Thoracic aorta (tissue), 2 donors: ENCODE measurements at places on chromosomes 2 and 18. TPM values are rescaled to one million over a fixed set of nuclear protein-coding genes. Genes with fewer than 3 reads are reported as not detected.
A peak's percentile ranks its signal among the peaks of the same experiment; 100 is the strongest.

GRCh38 chr2:43265001-43265400, 38.6 kb upstream of the ZFP36L2 start:
- H3K4me1 ChIP-seq = peaks cover 62% of the 10 kb centered on the region
- no peaks in the 10 kb centered on the region for H3K27me3 ChIP-seq
- peak; percentile 38 for DNase-seq
- H3K36me3 ChIP-seq = no peaks in the 10 kb centered on the region
- H3K27ac ChIP-seq = peak overlapping the region; percentile 90

Gene DDX18
- total RNA-seq = 46.4 TPM

Gene SLC11A1
- total RNA-seq = 122 TPM

DNA sequence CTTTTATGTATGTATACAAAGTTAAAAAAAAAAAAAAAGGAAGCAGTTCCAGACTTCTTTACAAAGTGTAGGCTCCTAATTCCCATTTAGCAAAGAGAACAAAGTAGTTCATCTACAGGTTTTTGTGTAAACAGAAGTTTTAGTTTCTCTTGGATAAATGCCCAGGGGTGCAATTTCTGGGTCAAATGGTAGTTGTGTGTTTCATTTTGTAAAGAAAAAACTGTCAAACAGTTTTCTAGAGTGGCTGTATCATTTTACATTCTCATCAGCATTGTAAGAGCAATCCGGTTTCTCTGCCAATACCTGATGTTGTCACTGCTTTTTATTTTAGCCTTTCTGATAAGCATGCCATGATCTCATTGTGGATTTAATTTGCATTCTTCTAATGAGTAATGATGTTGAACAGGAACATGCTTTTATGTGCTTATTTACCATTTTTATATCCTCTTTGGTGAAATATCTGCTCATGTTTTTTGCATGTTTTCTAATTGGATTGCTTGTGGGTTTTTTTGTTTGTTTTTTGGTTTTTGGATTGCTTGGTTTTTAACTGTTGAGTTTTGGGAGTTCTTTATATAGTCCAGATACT, 16.6 kb upstream of the PSME4 start:
- peaks cover 4% of the 10 kb centered on the region for H3K4me1 ChIP-seq
- H3K27ac ChIP-seq = peak overlapping the region; percentile 7
- no peak for DNase-seq
- H3K4me3 ChIP-seq = no peak overlapping the region

DNA sequence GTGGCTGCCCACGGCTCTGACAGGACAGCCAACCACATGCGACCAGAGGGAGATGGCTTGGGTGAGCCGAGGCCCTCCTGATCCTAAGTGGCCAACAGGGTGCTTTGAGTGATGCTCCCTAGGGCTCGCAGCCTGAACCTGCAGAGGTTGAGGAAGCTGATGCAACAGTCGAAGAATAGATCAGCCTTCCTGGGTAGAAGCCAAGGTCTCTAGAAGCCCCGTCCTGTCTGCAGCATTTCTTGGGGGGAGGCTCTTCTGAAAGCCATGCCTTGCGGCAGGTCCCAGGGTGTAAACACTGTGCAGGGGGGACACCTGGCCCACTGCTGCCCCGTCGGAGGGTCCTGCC, 136.4 kb downstream of the HDAC4 start:
- no peak for DNase-seq
- no peaks in the 10 kb centered on the region for H3K36me3 ChIP-seq
- H3K4me1 ChIP-seq = peaks cover 54% of the 10 kb centered on the region
- peak overlapping the region; percentile 86 for H3K27ac ChIP-seq
- no peaks in the 10 kb centered on the region for H3K27me3 ChIP-seq

- no peak for DNase-seq
- no peak overlapping the region for H3K27ac ChIP-seq
- H3K27me3 ChIP-seq = no peaks in the 10 kb centered on the region
- no peak overlapping the region for H3K4me3 ChIP-seq
- H3K4me1 ChIP-seq = no peaks in the 10 kb centered on the region
These were observed 24.2 kb downstream of the SIX3 start for GRCh38 chr2:44965684-44966083.

DNA sequence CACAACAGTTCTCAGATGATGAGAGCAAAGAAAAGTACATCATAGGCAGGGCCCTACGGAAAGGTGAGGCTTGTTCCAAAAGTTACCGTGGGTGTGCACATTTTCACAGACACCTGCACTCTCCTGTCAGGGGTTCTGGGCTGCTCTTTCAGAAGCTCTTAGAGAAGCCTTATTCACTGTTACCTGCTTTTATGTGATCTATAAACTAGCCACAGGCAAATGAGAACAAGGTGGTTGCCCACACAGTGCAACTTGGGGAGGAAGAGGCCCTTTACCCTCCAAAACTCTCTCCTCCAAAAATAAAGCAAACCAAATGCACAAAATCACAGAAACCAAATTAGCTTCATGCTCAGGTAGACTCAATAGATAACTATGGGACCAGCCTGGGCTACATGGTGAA, 11.1 kb upstream of the CUL3 start:
- no peaks in the 10 kb centered on the region for H3K4me1 ChIP-seq
- H3K4me3 ChIP-seq = no peak overlapping the region
- H3K27ac ChIP-seq = no peak overlapping the region
- H3K27me3 ChIP-seq = no peaks in the 10 kb centered on the region
- H3K36me3 ChIP-seq = no peaks in the 10 kb centered on the region

DNA sequence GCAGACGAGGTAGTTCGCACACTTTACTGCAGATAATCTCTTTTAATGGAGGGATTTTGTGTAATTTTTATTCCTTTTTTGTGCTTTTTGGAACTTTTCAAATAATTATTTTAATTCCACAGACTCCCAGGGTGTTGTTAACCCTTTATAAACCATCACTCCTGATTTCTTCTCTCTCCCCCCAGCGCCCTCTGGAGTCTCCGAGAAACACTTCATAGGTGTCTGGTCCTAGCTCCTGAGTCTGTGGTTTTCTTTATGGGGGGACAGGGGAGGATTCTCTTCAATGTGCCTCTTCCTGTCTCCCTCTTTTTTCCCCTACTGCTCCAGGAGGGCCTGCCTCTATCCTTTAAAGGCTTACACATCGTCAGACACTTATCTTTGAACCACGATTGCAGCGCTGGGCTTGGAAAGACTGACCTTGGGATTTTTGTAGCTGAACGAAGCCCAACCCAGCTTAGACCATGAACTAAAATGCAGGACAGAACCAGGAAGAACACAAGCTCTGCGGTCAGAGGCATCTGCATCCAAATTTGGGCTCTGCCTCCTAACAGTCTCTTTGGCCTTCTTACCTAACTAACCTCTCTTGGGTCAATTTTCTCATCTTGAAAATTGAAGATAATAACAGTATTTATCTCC, 7.1 kb upstream of the PKDCC start:
- H3K27ac ChIP-seq = no peak overlapping the region
- no peaks in the 10 kb centered on the region for H3K27me3 ChIP-seq
- peaks cover 8% of the 10 kb centered on the region for H3K4me1 ChIP-seq
- no peak for DNase-seq
- no peaks in the 10 kb centered on the region for H3K36me3 ChIP-seq

Gene TEKT4
- total RNA-seq = not detected

Gene ALPI
- total RNA-seq = not detected

GRCh38 chr2:56803596-56803995, 619.8 kb downstream of the CCDC85A start:
- no peak overlapping the region for H3K27ac ChIP-seq
- no peak overlapping the region for H3K4me3 ChIP-seq
- H3K27me3 ChIP-seq = no peaks in the 10 kb centered on the region

Gene SCG2
- total RNA-seq = 4.9 TPM

DNA sequence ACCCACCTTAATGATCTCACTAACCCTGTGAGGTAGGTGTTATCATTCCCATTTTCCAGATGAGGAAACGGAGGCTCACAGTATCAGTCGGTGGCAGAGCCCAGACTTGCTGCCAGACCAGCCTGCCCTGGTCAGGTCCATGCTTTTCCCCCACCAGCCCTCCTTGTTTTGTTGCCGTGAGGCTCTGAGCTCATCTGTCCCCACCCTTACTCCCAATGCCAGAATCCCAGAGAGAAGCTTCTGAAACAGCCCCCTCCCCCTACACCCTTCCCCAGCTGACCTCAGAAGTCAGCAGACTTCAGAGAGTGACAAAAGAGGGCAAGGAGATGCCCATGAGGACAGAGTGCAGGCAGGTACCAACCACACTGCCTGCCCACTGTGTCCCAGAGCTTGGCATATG, 20.8 kb upstream of the TNS1 start:
- no peaks in the 10 kb centered on the region for H3K36me3 ChIP-seq
- H3K4me3 ChIP-seq = no peak overlapping the region
- H3K4me1 ChIP-seq = peaks cover 17% of the 10 kb centered on the region
- DNase-seq = no peak

Gene COBLL1
- total RNA-seq = 62.0 TPM

DNA sequence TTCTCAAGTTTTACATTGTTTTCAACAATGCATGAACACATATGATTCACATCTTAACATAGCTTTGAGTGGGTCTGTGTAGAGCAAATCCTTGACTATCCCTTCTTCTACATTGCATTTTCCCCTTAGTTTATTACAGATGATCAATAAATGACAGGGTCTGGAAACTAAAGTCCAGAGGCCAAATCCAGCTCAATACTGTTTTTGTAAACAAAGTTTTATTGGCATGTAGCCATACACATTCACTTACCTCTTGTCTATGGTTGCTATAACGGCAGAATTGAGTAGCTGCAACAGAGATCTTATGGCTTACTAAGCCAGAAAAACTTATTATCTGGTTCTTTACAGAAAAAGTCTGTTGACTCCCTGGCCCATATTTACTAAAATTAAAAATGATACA, 12.8 kb downstream of the FANCL start:
- H3K4me1 ChIP-seq = peaks cover 1% of the 10 kb centered on the region
- peaks cover 3% of the 10 kb centered on the region for H3K36me3 ChIP-seq
- H3K4me3 ChIP-seq = no peak overlapping the region
- no peaks in the 10 kb centered on the region for H3K27me3 ChIP-seq

DNA sequence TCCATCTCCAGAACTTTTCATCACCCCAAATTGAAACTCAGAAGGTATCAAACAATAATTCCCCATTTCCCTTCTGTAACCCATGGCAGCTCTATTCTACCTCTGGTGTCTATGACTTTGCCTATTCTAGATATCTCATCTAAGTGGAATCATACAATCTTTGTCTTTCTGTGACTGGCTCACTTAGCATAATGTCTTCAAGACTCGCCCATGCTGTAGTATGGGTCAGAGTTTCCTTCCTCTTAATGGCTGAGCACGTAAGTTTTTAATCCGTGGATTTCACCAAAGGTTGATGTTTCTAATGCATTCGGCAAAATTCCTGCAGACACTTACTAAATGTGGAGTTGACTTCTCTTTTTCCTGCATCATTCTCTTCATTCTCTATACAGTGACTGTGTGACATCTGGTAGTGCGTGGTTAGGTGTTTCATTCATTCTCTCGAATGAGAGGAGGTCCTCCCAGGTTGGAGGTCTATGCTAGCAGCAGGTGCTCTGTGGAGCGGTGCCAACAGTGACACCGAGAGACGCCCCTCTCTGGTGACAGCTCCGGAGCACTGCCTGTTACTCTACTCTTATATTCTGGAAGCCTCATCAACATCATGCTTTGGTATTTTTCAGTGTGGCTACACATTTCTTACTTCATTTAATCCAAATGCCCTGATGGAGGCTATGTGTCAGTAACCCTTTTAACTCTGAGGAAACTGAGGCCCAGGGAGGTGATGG, 50.1 kb downstream of the ATOH8 start:
- peaks cover 4% of the 10 kb centered on the region for H3K36me3 ChIP-seq
- no peak for DNase-seq
- no peak overlapping the region for H3K27ac ChIP-seq
- no peaks in the 10 kb centered on the region for H3K27me3 ChIP-seq
- H3K4me3 ChIP-seq = no peak overlapping the region

GRCh38 chr2:88281302-88282217, 111.4 kb downstream of the THNSL2 start:
- no peaks in the 10 kb centered on the region for H3K4me1 ChIP-seq
- H3K27ac ChIP-seq = no peak overlapping the region
- DNase-seq = no peak
- no peaks in the 10 kb centered on the region for H3K36me3 ChIP-seq
- no peak overlapping the region for H3K4me3 ChIP-seq
- H3K27me3 ChIP-seq = no peaks in the 10 kb centered on the region

- H3K4me1 ChIP-seq = no peaks in the 10 kb centered on the region
- no peak for DNase-seq
- no peaks in the 10 kb centered on the region for H3K27me3 ChIP-seq
- no peak overlapping the region for H3K27ac ChIP-seq
- no peak overlapping the region for H3K4me3 ChIP-seq
These were observed 192.9 kb upstream of the POU3F3 start for GRCh38 chr2:104660991-104661390.

- DNase-seq = no peak
- no peaks in the 10 kb centered on the region for H3K4me1 ChIP-seq
- peak overlapping the region; percentile 52 for H3K4me3 ChIP-seq
- no peaks in the 10 kb centered on the region for H3K27me3 ChIP-seq
- peak overlapping the region; percentile 48 for H3K27ac ChIP-seq
These were observed 557.9 kb downstream of the CCDC85A start for GRCh38 chr2:56741601-56742102.

DNA sequence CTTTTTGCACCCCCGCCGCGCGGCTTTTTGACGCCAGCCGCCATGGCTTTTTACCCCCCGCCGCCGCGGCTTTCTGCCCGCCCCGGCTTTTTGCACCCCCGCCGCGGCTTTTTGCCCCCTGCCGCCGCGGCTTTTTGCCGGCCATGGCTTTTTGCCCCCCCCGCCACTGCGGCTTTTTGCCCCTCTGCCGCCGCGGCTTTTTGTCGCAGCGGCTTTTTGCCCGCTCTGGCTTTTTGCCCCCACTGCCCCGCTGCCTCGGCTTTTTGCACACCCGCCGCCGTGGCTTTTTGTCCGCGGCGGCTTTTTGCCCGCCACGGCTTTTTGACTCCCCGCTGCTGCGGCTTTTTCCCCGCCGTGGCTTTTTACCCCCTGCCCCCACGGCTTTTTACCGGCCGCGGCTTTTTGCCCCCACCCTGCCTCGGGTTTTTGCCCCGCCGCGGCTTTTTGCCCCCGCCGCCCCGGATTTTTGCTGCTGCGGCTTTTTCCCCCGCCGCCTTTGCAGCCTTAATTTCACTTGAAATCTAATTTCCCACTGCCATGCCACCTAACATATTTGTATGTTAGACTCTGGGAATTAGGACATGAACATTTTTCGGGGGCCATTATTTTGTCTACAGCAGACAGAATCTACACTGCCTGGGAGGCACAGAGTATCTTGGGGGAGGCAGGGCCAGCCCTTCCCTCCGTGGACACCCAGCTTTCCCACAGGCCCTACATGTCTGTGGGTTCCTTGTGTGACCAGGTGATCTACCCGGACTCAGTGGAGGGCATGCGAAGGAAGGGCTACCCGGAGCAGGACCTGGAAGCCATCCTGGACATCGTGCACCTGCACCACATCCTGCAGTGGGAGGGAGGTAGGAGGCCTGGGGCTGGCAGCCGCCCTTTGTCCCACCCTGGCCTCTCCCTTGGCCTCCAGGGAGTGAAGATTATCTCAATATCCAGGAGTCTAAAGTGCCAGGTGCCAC, 3031.0 kb upstream of the TEKT4 start:
- H3K27me3 ChIP-seq = no peaks in the 10 kb centered on the region
- H3K4me3 ChIP-seq = peak overlapping the region; percentile 43
- H3K4me1 ChIP-seq = peaks cover 5% of the 10 kb centered on the region
- H3K36me3 ChIP-seq = no peaks in the 10 kb centered on the region
- no peak overlapping the region for H3K27ac ChIP-seq

Gene KANSL3
- total RNA-seq = 60.2 TPM

- H3K27ac ChIP-seq = no peak overlapping the region
- H3K4me3 ChIP-seq = no peak overlapping the region
- H3K36me3 ChIP-seq = no peaks in the 10 kb centered on the region
- no peaks in the 10 kb centered on the region for H3K27me3 ChIP-seq
- H3K4me1 ChIP-seq = no peaks in the 10 kb centered on the region
These were observed 106.1 kb upstream of the NETO1 start for GRCh38 chr18:72973841-72974240.

Gene ERCC3
- total RNA-seq = 63.7 TPM

Gene OLA1
- 48.0 TPM for total RNA-seq

- no peaks in the 10 kb centered on the region for H3K27me3 ChIP-seq
- H3K36me3 ChIP-seq = no peaks in the 10 kb centered on the region
- no peak overlapping the region for H3K27ac ChIP-seq
- DNase-seq = no peak
- no peaks in the 10 kb centered on the region for H3K4me1 ChIP-seq
These were observed 362.7 kb downstream of the CPS1 start for GRCh38 chr2:210919128-210919527.
